ENCODE measurements at places on chromosomes 16 and 17. TPM values are rescaled to one million over a fixed set of nuclear protein-coding genes. Genes with fewer than 3 reads are reported as not detected.

GRCh38 chr16:3691761-3692160 is 25.6 kb downstream of the TRAP1 start:
- no peak for ATAC-seq

DNA sequence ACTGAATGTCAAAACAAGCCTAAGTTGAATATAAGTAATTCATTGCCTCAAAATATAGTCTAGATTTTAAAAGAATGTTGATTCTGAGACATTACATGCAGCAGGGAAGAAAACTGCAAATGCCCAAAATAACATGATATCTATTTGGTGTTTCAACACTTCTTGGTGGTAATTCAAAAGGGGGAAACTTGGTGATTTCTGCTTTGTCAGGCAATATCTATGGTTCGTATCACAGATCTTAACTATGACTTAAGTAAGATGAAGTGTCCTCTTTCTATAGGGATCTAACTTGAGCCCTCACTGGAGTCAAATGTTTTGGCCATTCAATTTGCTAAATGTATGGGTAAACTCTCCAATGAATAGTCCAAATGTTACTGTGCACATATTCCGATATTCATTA is 44.6 kb downstream of the GNA13 start:
- ATAC-seq = no peak

DNA sequence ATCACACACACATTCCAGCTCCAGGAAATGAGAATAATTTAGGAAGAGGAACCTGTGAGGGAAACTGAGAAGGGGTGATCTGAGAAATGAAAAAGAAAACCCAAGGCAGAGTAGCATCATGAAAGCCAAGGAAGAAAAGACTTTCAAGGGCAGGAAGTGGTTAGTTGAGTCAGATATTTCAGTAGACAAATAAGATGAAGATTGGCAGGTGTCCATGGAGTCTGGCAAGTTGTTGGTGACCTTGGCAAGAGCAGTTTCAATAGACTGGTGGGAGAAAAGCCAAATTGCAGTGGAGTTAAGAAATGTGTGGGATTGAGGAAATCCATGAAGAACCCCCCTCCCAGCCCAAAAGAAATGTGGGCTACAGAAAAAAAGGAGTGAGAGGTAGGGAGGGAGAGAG is 10.7 kb downstream of the GNAO1 start:
- no peak for ATAC-seq

GRCh38 chr16:48538746-48539484 is 71.1 kb downstream of the N4BP1 start:
- no peak for ATAC-seq

GRCh38 chr16:53341792-53342191 is 92.5 kb upstream of the RBL2 start:
- no peak for ATAC-seq

GRCh38 chr17:40646791-40647623 is 611 bp downstream of the SMARCE1 start:
- peak; percentile 2 for ATAC-seq

DNA sequence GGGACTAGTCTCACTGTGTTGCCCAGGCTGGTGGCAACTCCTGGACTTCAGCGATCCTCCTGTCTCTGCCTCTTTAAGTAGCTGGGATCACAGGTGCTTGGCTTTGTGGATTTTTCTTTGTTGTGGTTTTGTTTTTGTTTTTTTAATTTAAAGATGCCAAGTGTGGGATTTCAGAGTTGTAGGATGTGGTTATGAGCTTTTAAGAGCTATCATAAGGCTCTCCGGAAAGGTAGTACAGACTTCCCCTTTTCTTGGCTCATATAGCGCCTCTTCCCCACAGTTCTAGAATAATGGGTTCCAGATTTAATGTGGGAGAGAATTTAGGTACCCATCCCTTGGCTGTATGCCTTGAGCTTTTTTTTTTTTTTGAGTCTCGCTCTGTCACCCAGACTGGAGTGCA is 17.1 kb downstream of the AKAP1 start:
- ATAC-seq = no peak

- no peak for ATAC-seq
These were observed 37.4 kb downstream of the SOCS1 start for GRCh38 chr16:11218604-11218962.

DNA sequence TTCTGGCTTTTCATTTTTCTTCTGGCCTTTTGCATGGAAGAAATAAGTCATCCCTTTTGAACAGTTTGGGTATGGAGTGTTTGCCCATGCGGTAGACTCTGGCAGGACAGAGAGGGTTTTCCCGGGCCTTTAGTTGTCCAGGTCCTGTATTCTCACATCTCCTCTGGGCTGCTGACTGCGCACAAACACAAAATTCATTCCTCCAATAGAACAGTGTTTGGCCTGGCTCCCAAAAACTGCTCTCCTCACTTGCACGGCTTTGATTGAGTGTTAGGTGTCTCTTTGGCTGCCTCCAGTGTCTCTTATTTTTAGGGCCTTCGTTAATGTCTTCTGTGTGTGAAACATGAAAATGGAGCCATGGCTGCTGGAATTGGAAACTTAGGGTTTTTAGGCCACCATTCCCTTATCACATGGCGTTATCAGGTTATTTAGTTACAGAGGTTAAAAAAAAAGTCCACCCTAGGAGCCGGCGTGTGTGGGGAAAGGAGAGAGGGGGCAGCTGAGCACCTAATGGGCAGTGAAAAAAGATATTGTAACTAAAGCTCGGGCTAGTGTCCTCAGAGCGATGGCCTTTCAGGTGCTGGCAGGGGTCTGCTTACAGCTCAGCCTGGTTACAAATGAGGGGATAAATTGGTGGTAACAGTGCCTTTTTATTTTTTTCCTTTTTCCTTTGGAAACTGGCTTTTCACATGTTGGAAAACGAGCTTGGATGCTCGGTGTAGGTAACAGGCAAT is 47.3 kb downstream of the PRKCA start:
- no peak for ATAC-seq

Gene KRTAP4-5
- not detected for total RNA-seq

Gene RNF157
- 28.7 TPM for total RNA-seq

Gene TP53TG3C
- total RNA-seq = not detected

Gene FGF11
- 12.2 TPM for total RNA-seq
